ENCODE measurements at places on chromosomes 16 and 17. TPM values are rescaled to one million over a fixed set of nuclear protein-coding genes. Genes with fewer than 3 reads are reported as not detected.

- DNase-seq, result peak; percentile 37
Measured at GRCh38 chr16:87930456-87930855, 5.9 kb downstream of the CA5A start.

The SRL gene
- total RNA-seq, result not detected

DNA sequence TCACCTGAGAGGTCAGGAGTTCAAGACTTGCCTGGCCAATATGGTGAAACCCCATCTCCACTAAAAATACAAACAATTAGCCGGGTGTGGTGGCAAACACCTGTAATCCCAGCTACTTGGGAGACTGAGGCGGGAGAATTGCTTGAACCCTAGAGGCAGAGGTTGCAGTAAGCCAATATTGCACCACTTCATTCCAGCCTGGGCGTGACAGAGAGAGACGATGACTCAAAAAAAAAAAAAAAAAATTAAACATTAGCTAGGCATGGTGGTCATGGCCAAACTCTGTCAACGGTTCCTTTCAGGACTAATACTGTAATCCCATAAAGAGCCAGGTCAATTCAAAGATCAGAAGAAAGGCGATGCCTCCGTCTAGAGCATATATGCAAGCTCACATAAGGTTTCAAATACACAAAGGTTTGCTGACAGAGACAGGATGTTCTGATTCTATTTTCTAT, 2.4 kb downstream of the RNF157 start:
- peak; percentile 42 for DNase-seq

- DNase-seq, result peak; percentile 83
Measured at GRCh38 chr16:68396481-68396880, 51.8 kb downstream of the SMPD3 start.

- DNase-seq, result no peak
Measured at GRCh38 chr17:2682176-2682938, 29.2 kb downstream of the CLUH start.

DNA sequence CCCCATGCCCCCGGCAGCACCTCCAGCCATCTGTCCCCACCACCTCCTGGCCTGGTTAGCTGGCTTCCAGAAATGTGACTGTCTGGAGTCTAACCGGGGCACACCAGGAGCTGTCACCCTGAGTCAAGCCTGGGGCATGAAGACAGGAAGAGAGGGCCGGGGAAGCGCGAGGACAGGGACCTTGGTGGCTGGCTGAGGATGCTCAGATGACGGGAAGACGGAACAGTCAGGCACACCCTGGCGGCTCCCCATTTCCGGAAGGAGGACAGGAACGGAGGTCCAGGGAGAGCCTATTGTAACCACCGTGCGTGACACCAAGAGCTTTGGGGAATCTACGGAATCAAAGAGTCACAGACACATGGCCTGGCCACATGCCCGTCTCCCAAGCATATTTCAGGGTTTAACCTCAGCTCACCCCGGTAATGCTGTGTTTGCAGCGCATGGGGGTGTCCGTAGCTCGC, 51.7 kb downstream of the SDK2 start:
- no peak for DNase-seq

- DNase-seq, result no peak
Measured at GRCh38 chr16:13838401-13839190, 81.4 kb upstream of the ERCC4 start.

DNA sequence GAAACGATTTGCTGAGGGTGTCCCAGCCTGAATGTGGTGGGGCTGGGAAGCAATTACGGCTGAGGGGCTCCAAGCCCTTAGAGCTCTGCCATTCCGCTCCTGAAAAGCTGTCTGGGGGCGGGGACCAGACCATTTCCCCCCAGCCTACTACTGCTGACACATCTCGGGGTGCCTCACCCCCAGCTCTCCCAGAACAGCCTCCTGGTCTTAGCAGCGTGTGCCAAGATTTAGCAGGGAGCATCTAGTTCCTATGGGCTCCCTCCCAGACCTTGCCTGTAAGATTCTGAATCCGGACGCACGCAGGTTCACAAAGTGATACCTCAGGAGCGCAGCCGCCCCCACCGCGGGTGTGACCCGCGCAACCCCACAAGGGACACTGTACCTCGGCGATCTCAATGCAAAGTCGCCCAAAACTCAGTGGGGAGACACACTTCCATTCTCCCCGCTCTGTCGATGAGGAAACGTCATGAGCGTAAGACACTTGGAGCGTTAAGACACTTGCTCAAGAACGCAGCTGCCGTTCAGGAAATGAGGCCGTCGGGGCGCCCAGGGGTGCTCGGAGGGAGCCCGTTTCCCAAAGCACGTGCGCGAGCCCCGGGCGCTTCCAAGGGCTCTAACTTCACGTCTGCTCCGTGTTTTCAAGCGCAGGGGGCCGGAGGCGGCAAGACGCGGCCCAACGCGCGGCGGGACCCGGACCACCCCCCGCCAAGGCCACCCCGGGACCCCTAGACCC, 629 bp downstream of the GEMIN4 start:
- DNase-seq, result peak; percentile 31

DNA sequence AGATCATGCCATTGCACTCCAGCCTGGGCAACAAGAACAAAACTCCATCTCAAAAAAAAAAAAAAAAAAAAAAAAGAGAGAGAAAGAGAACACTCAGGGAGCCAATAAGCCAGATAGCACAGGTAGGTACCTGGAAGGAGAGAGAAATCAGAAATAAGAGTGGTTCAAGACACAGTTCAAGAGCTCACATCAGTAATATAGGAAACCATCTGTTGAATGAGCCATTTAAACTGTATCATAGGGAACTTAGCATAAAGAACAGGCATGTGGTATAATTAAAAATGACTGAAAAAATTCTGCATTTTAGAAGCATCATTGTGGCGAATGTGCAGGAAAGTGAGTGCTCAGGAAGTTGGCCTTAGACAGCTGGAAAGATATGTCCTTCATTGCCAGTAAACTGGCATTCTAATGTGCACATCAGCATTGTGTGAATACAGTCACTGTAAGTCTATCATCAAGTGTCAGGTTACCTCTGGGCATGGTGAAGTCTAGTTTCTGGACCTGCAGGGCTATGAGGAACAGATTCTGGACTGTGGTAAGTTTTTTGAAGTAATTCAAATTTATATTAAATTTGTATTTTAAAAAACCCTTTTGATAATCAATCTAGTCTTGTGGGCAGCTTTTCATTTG, 20.4 kb downstream of the KRT12 start:
- no peak for DNase-seq

DNA sequence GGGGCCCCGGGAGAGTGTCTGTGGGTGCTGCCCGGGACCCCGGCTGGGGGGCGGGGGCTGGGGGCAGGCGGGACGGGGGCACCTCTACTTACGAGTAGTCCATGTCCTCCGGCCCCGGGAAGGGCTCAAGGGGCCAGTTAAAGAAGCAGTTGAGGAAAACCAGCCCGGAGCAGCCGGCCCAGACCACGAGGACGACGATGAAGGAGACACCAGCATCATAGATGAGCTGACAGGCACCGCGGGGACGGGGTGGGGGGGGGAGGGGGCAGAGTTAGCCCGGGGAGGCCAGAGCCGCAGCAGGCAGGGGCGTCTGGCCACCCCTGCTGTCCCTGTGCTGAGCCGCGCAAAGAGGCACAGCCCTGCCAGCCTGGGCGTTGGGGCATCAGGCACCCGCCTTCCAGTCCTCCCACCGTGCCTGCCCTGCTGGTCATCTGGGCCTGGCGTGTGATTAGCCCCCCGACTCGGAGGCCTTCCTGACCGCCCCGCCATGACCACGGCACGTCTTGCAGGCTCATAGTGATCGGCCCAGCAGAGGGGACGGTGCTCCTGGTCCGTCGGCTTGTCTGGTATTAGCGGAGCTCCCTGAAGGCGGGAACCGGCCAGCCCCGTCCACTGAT, 29.0 kb upstream of the PITPNA start:
- no peak for DNase-seq

DNA sequence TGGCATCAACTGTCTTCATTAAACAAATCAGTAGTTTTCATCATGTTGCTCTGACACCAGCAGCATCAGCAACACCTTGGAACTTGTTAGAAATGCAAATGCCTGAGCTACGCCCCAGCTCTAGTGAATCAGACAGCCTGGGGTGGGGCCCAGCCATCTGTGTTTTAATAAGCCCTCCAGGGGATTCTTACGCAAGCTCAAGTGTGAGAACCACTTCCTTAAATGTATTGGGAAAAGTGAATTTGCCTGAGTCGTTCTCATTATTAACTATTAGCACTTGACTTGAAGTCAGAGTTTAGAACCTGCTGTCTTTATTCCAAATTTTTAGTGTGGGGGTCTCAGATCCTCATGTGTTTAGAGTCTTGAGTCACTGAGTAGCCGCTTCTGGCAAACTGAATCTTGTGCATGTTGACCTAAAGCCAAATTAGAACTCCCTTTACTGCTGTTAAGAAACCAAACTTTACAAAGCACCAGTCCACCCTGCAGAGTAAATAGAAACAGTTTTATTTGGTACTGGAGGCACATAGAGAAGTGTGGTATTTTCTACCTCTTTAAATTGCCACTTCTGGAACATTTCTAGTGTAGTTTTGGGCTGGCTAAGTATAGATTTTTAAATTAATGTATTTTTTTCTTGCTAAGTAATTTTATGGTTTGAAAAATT, 137.4 kb upstream of the COX10 start:
- no peak for DNase-seq

DNA sequence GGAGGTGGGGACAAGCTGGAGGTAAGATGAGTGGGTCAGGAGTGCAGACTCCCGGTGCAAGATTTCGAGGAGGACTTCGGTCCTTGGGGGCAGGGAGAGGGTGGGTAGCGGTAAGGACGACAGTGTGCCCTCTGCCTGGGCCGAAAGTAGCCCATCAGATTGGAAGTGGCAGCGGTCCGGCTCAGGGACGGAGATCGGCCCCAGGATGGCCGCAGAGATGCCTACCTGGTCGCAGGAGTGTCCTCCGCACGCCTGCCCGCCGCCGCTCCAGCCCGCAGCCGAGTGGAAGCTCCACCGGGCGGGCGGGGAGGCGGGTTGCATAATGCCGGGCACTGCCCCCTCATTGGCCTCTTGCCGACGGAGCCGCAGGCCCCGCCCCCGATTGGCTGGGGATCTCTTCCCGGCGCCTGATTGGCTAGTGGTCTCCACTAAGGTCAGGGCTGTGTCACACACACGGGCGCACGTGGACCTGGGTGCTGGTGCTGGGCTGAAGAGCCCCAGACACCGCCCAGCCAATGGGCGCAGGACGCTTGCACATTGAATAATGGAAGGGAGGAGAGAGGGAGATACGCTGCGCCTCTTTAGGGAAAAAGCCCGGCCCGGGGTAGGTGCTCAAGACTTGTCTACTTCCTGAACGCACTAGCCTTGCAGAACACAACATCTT, at the start of gene PER1:
Gene PER1 (minus strand): TSS at position 293 of the 664 bp plus-strand sequence. CDS start 1,698 bp downstream, outside the sequence.
- peak; percentile 88 for DNase-seq

The SLFN13 gene
- 46.2 TPM for total RNA-seq

The CFDP1 gene
- 70.9 TPM for total RNA-seq

The CMIP gene
- total RNA-seq, result 79.9 TPM

The ABHD15 gene
- 12.9 TPM for total RNA-seq

GRCh38 chr16:82636958-82637357, 10.2 kb downstream of the CDH13 start:
- DNase-seq, result no peak

The NOD2 gene
- 1.1 TPM for total RNA-seq

- DNase-seq, result no peak
Measured at GRCh38 chr16:10016752-10017151, 165.5 kb downstream of the GRIN2A start.

The FOXK2 gene
- 96.2 TPM for total RNA-seq

The CLEC3A gene
- not detected for total RNA-seq
